ENCODE measurements at places on chromosomes 2 and 18.

DNA sequence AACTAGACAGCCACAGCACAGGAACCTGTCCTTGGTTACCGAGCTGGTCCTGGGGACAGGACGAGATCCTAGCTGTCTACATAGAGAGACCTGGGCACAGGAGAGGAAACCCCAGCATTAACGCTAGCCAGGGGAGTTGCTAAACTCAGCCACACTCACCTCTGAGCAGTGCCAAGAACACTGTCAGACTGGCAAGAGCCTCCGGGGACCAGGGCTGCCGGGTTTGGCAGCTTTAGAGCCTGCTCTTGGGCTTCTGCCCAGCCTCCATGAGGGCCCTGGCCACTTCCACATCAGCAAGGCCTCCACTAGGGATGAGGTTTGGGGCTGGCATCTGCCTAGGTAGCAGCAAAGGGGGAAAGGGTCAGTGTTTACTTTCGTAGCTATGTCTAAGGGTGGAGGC, 6.7 kb downstream of the TMBIM1 start:
- DNase-seq: no peak

DNA sequence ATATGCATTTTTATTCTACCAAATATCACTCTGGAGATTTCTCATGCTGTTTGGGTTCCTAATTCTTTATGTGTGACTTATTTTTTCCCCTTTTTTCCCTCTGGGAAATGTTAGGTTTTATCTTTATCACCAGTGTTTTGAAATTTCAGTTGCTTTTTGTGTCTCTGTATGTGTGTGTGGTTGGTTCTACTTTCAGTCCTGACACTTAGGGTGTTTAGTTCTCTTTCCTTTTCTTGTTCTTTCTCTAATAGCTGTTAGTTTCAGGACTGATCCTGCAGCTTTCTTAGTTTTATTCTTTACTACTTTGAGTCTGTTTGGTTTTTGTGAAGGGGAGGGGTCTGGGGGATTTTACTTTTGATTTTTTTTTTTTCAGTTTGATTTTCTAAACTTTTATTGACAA, 23.1 kb downstream of the PPM1B start:
- DNase-seq: no peak

DNA sequence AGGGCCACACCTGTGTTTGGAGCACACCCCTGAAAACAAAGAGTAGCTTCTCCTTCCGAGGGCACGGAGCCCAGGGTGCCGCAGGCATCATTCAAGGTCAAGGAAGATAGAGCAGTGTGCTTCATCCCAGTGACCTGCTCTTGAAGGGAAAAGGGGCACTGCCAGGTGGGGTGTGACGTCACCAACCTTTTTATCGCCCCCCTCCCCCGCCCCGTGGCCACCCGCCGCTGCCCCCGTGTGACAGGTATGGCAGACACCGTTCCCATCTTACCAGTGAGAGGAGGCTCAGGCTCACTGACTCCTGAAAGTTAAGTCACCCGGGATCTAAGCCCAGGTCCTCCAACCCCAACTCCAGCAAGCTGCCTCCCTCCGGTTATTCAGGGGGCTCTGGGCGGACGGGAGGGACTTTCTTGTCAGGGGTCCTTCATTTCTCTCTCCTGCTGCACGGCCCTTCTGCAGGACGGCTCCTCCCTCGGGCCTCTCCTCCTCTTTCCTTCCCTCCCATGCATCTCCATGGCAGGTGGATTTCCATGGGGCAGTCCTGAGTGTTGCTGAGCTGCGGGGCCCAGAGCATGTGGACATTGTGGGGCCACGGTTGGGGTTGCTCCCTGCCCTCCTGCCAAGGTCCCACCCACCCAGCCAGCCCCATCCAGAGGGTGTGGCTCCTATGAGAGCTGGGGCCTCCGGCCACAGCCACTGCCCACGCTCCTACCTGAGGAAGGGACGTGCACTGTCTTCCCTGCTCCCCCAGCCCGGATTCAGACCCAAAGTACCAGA, 114.1 kb upstream of the HDAC4 start:
- DNase-seq: no peak

DNA sequence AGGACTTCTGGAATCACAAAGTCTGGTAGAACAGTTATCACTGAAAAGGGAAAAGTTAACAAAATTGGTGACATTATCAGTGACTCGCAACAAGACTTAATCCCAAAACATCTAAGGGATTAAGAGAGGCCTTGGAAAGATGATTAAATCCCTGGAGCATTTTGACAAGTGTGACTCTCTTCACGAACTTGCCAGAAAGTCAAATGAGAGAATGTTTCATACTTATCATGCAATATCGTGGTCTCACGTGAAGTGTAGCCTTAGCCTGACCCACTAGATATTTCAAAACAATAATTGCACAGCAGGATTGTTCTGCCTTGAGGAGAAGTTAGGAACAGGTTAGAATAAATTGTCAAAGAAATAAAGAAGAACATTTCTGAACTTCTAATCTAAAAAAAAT, 104.5 kb downstream of the COL6A3 start:
- DNase-seq: no peak

DNA sequence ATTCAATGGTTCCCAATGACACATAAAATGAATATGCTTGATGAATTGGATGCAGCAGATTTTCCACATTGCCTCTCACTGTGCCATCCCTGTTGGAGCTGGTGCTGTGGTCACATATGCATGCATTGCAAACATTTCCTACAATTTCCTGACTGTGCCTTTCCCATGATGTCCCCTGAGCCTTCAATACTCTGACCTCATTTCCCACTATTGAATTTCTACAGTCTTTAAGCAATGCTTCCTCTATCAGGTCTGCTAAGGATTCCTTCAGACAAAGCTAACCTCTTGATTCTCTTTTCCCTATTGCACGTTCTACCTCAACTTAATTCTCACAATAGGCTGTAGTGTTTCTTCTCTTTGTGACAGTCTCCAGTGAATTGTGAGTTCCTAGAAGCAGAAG, 342.5 kb upstream of the CRIM1 start:
- no peak for DNase-seq

GRCh38 chr2:33457556-33458247, 18.7 kb upstream of the RASGRP3 start:
- DNase-seq: no peak

GRCh38 chr18:72762515-72763122, 105.2 kb downstream of the NETO1 start:
- DNase-seq: no peak

GRCh38 chr2:196242131-196242620, 70.8 kb upstream of the STK17B start:
- DNase-seq: no peak

- DNase-seq: no peak
Measured at GRCh38 chr18:75409806-75410205, 17.7 kb downstream of the SMIM21 start.

- no peak for DNase-seq
Measured at GRCh38 chr2:8472545-8473323, 209.1 kb upstream of the ID2 start.

DNA sequence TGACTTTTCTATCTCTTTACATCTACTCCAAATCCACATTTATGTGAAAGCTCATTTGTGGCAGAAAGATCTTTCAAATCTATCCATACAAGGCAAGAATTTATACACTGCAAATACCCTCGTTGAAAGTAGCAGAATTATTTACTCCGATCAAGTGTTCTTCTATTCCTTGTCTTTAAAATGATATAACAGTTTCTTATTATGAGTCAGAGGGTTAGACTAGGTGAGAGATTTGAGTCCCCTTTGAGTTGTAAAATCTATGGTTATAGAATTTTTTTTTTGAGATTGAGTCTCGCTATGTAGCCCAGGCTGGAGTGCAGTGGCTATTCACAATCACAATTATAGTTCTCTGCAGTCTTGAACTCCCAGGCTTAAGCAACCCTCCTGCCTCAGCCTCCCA, 5.6 kb upstream of the GREB1 start:
- no peak for DNase-seq

DNA sequence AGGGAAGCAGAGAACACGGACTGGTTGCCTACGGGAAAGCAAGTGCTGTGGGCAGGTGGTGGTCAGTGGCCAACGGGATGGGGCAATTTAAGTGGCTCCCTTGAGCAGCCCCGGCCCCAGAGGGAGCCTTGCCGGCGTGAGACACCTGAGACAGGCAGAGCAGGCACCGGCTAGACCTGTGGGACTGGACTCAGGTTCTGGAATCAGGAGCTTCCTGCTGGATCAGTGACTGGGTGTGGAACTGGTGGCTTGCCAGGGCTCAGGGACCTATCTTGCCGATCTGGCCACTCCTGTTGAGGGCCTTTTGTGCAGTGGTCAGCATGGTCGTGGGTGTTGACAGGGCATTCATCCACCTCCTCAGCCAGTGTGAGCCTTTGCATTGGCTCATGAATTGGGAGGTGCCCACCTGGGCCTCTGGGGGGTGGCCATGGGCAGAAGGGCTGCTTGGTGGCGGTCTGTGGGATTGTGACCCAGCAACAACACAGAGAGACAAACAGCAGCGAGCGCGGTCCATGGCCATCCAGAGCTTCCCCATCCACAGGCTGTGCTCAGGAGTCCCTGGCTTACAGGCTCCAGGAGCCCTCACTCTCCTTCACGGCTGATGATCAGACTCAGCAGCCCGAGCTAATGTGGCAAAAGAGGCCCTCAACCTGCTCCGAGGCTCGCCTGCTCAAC, 85.4 kb upstream of the ZNF516 start:
- no peak for DNase-seq

GRCh38 chr2:222272446-222273015, 26.3 kb downstream of the PAX3 start:
- no peak for DNase-seq

DNA sequence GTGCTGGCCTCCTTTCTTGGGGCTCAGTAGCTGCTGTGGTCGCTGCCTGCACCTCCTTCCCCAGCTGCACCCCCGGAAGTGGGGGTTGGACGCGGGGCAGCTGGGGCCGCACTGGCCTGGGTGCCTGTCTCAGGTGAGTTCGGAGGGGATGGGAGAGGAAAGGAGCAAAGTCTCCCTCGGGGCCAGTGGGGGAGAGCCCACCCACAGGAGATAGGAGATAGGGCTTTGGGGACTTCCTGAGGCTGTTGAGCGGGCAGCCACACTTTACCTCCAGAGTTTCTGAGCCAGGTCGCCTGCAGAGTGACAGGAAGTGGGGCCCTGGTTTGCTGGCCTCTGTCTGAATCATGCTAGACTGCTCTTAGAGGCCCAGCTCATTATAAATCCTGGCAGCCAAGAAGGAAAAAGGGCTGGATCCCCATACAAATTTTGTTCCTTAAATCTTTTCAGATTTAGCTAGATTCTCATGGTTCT, 8.1 kb downstream of the MBP start:
- no peak for DNase-seq

DNA sequence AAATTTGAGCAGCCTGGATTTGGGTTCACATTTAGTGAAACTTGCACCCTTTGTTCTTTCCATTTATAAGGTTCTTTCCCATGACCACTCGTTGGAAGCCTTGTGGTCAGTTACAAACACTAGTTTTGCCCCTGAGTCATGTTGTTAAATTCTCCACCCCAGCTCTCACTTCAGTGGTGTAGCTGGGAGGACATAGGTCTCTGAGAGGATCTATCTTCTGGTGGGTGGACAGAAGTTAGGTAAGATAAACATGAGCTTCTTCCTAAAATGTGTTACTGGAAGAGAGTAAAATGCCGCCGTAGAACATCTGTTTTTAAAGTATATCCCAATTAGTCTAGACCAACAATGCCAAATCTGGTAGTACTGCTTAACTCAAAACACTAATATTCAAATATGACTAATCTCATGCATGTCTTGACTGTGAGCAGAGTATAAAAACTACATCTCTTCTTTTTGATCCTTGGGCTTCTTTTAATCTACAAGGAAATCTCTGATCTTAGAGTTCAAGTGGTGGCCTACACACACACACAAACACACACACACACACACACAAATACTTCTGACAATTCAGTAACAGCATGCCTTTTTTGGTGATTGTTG, 162.6 kb upstream of the FN1 start:
- no peak for DNase-seq

- DNase-seq: peak; percentile 46
Measured at GRCh38 chr2:27095745-27096651, 9.4 kb downstream of the KHK start.

- no peak for DNase-seq
Measured at GRCh38 chr2:14114275-14114674, 518.2 kb upstream of the LRATD1 start.

GRCh38 chr18:48408727-48409590, at the start of gene ZBTB7C:
TSS of gene ZBTB7C (minus strand) at chr18:48409383.
- no peak for DNase-seq

GRCh38 chr2:19676770-19677169, 225.0 kb downstream of the TTC32 start:
- no peak for DNase-seq

DNA sequence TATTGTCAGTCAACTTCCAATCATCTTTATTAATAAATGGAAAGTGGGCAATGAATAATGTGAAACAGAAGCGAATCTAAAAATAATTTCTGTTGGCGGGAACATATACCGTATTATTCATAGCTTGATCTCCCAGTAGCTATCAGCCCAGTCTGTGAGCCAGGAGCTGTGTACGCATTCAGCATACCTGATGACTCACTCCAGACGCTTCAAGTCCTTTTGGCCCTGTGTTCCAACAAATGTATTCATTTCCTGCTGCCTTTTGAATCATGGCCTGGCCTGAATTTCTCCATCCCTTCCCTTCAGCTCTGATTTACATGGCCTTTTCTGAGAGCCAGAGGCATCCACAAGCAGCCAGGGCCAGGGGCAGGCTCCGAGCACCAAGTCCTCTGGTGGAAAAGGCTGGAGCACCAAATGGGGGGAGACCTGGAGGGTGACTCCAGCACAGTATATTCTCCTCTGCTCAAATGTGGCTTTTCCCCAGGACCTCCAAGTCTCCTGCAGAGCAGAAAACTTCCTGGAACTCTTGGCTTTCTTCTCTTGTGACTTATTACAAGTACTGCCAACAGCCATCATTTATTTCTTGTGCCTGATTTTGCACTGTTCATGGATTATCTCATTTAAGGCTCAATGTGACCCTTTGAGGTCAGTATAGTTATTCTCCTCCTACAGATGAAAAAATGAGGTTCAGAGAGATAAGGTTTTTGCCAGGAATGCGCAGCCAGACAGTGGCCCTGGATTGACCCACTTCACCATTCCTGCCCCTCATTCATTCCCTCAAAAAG, 108.7 kb downstream of the EN1 start:
- DNase-seq: no peak

DNA sequence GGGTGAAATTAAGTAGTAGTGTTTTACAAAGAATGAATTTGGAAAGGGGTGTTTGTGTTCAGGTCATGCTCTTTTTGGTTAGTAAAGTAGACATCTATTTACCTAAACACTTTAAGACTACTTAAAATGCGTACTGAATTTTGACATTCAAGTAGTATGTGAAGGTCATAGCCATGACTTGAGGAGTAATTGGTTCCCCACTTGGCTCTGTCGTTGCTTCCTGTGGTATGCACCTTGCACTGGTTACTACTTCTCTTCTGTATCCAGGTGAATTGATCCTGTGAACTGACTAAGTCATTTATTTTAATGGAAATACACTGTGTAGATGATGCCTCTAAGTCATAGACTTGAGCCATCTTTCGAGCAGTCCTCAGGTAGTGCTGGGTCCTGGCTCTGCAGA, 97.9 kb downstream of the ITGB1BP1 start:
- no peak for DNase-seq

Measured in stimulated activated CD4-positive, alpha-beta T cell treated with anti-CD3 and anti-CD28 coated beads, TNF-alpha, amount 100 ng/mL, for 24 hours (primary cell).